Cerebellar cortex (tissue), 1 donor: ENCODE measurements at places on chromosomes 2 and 18.

DNA sequence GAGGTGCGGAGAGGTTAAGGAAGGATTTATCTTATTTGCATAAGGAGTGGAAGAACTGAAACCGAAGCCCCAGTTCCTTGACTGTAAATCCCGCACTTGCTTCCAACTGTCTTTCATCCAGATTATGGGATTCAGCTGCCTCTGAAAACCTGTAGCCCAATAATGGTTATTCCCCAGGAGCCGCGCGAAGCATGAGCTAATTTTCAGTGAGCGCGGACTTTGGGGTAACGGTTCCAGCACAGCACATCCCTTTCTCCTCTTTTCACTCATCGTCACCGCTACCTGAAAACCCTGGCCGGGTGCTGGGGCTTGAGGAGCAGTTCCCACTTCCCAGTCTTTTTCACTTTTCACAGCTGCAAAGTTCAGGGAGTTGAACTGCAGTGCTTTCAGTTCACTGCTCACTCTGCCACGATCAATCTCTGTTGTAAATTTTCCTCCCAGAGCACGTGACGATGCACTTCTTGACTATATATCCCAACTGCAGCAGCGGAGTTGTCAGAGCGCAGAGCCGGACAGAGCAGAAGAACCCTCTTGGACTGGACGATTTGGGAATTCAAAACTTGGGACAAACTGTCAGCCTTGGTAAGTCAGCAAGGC is at the start of gene KCNE4:
KCNE4 (plus strand) TSS at position 498 of the 597 bp plus-strand sequence. CDS start 641 bp downstream, outside the sequence.
- DNase-seq, result no peak

DNA sequence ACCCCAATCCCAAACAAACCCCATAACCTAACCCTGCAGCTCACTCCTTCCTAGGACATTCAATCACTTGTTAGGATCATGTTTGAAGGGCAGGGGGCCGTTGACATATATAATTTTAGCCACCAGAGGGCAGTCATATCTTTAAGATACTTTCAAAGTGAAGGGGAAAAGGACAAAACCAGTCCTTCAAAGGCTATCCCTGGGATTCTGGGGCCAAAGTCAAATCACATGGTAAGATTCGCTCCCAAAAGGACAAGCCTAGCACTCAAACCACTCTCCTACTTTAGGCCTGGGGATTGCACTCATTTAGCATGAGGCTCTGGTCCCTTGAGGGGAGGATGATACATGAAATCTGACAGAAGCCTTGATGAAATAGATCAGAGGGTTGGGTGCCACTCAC is 44.6 kb downstream of the HAUS1 start:
- DNase-seq, result peak; percentile 85

DNA sequence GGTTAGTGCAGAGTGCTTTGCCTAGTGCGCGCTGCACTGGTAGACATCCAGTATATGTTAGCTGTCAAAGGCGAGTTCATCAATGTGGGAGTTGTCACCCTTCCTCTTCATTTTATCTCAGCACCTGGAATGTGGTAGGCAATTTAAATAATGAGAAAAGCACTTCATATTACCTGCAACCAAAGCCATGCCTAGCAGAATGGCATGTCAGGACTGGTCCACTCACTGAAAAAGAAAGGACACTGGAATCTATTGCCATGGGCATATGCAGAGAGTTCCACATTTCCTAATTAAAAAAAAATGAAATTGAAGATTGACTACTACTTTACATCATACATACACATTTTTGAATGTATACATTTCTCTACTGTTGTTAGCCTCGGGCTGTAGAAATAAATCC is 139.6 kb downstream of the PAX3 start:
- DNase-seq, result no peak

DNA sequence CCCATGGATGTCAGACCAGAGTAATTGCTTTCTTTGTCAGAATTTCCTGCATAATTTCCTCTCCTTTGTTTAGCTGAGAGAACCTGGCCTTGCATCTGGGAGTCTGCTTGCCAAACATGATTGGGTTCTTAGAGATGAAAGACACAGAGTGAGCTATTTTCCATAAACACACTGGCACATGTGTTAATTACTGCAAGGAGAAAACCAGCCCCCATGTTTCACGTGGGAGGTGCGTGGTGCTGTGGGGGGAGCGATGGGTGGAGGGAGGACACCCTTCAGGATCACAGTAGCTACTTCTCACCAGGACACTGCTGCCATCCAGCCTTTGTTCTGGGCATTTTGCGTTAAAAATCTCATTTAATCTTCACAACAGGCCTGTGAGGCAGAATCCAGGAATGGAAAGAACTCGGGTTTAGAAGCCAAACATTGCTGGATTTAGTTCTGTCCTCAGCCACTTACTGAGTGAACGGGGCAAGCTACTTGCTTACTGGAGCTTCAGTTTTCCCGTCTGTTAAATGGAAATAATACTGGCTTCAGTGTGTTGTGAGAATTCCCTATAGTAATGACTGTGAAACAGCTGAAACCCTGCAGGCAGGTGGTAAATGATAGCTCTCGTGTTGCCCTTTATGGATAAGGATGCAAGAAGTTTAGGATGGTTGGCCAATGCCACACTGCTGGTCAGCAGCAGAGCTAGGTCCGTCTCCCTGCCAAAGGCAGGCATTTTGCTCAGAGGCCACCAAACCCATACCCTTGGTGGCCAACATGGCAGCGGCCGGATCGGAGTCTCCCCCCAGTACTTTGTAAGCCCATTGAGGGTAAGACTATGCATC is 100.1 kb upstream of the ASAP2 start:
- DNase-seq, result no peak

- DNase-seq, result no peak
These were observed 255.3 kb downstream of the SH3BP4 start for GRCh38 chr2:235206980-235207579.

DNA sequence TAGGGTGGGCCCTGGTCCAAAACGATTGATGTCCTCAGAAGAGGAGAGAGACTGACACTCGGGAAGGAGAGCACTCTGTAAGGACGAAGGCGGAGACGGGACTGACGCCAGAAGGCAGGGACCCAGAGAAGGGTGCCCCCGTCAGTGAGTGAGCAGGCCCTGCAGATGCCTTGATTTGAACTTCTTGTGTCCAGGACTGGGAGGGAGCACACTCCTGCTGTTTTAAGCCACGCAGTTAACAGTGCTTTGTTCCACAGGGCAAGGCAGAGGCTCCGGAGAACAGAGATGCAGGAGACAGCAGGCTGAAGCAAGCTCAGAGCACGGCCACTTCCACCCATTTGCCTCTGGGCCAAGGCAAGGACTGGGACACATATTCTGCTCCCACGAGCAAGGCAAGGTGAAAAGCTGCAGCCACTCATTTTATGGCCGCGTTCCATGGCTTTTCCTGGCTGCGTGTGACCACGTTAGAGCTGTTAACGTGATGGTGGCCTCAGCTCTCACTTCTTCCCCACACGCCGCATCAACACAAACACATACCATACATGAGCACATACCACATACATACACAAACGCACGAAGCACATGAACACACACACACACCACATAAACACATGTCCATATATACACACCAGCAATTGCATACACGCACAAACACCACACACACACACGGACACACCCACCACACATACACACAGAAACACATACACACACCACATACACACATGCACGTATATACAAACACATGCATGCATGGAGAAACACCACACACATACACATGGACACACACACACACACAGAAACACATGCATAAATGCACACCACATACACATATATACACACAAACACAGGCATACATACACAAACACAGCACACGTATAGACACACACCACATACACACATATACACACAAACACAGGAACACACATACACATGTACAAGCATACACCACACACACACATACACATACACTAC is 521.0 kb upstream of the MYT1L start:
- DNase-seq, result no peak

DNA sequence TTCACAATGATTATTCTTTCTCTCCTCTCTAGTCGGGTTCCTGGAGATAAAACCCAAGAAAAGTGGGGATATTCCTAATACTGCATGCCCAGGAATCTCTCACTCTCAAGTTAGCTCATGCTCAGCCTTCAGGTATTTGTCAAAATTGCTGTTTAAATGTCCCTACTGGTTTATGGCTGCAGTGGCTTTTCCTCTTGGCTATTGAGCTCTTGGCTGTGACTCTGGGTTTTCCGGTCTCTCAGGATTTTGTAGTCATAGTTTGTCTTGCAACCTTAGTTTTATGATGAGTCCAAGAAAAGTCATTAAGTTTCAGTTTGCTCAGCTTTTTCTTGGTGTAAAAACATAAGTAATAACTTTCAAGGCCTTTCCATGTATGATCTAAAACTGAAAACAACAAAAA is 820.7 kb upstream of the HS6ST1 start:
- no peak for DNase-seq
